ENCODE measurements at places on chromosomes 12 and 14. TPM values are rescaled to one million over a fixed set of nuclear protein-coding genes. Genes with fewer than 3 reads are reported as not detected.

GRCh38 chr12:45762185-45763110, 32.9 kb downstream of the ARID2 start:
- peak; percentile 73 for DNase-seq

The IKBIP gene
- total RNA-seq: 61.5 TPM

- no peak for DNase-seq
Observed at GRCh38 chr12:67593041-67593440, 55.5 kb upstream of the DYRK2 start.

GRCh38 chr12:19273482-19274330, 144.2 kb downstream of the PLEKHA5 start:
- peak; percentile 96 for DNase-seq

The CIT gene
- total RNA-seq: 18.4 TPM

The SLC35F4 gene
- total RNA-seq: not detected

The FBLN5 gene
- 77.7 TPM for total RNA-seq
